ENCODE measurements at places on chromosomes 16 and 17.

GRCh38 chr16:53518550-53519416 is 15.8 kb upstream of the AKTIP start:
- DNase-seq, result no peak

- DNase-seq, result no peak
These were observed 72.0 kb downstream of the ZFHX3 start for GRCh38 chr16:72975809-72976437.

DNA sequence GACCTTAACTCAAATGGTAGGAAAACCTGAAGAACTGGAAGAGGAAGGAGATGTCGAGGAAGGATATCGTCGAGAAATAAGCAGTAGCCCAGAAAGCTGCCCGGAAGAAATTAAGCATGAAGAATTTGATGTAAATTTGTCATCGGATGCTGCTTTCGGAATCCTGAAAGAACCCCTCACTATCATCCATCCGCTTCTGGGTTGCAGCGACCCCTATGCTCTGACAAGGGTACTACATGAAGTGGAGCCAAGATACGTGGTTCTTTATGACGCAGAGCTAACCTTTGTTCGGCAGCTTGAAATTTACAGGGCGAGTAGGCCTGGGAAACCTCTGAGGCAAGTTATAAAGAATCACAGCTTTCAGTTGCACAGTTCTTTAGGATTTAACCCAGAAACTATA is 15.5 kb downstream of the ERCC4 start:
- no peak for DNase-seq

- DNase-seq, result no peak
These were observed 3.1 kb downstream of the TMEM204 start for GRCh38 chr16:1536601-1537000.
